Osteoblast (primary cell): ENCODE measurements at places on chromosomes 3 and 15. TPM values are rescaled to one million over a fixed set of nuclear protein-coding genes. Genes with fewer than 3 reads are reported as not detected.

GRCh38 chr3:140610544-140610943 is 67.3 kb upstream of the TRIM42 start:
- DNase-seq: no peak

- DNase-seq: no peak
These were observed 289.5 kb upstream of the RGMA start for GRCh38 chr15:93378558-93378957.

GRCh38 chr3:123349201-123349535 is 99.7 kb downstream of the ADCY5 start:
- peak; percentile 42 for DNase-seq

- DNase-seq: peak; percentile 6
These were observed 101.0 kb downstream of the MYLK start for GRCh38 chr3:123783050-123783689.

- DNase-seq: no peak
These were observed 75.3 kb upstream of the BOC start for GRCh38 chr3:113136071-113136470.

DNA sequence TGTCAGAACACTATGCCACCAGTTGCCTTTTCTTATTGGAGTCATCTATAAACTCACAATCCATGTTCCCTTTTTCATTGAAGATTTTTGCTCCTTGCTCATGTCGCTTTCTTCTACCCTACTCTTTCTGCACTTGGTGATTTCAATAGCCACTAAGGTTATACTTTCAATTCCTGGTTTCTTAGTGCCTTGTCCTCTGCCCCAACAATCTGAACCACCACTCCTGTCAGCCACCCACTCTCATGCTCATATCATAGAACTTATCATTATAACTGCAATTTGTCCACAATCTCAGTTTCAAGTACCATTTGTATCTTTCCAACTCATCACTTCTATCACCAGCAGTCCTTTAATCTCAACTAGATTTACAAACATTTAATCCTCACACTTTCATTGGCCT is 10.0 kb upstream of the GRAMD1C start:
- no peak for DNase-seq

DNA sequence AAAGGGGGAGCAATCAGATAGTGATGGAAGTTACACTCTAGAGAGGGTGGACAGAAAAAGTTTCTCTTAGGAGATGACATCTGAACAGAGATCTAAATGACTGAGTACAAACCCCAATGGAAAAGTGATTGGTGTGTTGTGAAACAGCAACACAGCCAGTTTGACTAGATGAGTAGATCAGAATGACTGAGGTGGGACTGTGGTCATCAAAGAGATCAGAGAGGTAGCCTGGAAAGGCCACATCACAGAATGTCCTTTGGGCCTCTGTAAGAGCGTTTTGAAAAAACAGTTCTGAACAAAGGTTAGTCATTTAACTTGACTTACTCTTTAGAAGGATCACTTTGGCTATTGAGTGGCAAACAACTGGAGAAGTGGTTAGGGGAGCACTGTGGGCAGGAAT is 10.6 kb downstream of the LRRC58 start:
- DNase-seq: no peak

Gene DLL4
- total RNA-seq: not detected in 2 replicates

DNA sequence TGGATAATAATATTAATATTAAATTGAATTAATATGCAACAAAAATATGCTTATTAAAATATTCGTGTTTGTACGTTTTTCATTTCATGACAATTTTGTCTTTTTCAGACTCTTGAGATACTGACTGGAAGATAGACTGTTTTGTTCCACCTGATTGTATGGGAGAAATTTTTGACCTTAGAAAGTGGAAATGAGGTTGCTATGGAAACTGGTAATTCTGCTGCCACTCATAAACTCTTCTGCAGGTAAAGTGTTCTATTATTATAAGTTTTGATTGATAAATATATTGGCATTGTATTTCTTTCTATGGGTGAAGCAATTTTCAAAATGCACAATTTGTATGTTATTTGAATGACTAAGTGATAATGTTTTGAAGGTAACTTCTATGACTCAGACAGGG is 55.0 kb downstream of the CNTN6 start:
- no peak for DNase-seq

DNA sequence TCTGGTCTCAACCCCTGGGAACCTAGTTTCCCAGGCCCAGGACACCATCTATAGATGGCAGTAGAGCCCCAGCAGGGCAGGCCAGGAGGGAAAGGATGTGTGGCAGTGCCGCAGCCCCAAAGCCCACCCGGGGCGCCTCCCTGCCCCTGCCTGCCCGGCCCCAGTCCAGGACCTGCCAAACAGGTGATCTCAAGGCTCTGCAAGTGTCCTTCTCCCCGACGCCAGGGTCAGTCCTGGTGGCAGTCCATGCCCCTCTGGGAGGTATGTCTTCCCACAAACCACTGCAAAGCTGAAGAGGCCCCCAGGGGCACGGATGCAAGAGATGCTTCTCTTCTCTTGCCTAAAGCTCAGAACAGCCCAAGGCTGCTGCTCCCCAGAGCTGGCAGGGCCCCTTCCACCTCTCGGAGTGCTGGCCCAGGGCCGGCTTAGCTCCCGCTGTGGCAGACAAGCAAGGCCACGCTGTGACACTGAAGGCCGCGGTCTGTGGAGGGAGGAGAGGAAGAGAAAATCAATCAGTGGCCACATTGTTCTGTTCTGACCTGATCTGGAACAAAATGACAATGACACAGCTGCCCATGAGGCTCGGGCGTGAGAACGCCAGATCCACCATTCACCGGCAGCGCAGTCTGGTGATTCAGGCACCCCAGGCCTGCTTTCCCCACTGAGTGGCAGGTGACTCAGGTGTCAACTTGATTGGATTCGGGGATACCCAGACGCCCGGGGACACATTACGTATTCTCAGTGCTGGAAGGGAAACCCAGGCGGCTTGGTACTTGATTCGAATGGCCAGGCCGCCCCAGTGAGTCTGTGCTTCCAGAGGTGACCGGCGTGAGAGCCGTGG is 34.0 kb downstream of the KLHL25 start:
- peak; percentile 94 for DNase-seq

DNA sequence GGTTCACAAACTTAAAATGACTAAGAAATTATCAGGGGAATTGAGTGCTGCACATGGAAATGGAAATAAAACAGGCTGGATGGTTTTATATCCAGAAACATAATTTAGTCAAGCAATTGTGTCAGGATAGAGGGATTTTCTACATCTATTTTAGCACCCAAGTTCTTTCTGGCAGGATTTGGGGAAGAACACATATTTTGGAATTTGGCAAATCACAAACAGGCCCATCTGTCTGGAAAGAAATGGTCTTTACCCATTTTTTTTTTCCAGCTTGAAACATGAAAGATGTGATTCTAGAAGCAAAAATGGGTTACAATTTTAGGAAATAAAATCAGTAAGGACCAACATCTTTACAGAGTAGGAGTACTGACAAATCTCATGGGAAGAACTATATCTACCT is 14.4 kb upstream of the UNC13C start:
- DNase-seq: no peak

GRCh38 chr15:23564821-23565394 is 566 bp upstream of the MKRN3 start:
- no peak for DNase-seq

Gene DUOXA2
- total RNA-seq: not detected in 2 replicates

Gene RPL39L
- total RNA-seq: 7.6 and 9.1 TPM in 2 replicates

GRCh38 chr3:102980355-102980696 is 545.5 kb downstream of the ZPLD1 start:
- DNase-seq: no peak

GRCh38 chr3:13240928-13241618 is 167.8 kb upstream of the IQSEC1 start:
- no peak for DNase-seq

Gene GOLGA8M
- total RNA-seq: under 0.01 and 0.29 TPM in 2 replicates

DNA sequence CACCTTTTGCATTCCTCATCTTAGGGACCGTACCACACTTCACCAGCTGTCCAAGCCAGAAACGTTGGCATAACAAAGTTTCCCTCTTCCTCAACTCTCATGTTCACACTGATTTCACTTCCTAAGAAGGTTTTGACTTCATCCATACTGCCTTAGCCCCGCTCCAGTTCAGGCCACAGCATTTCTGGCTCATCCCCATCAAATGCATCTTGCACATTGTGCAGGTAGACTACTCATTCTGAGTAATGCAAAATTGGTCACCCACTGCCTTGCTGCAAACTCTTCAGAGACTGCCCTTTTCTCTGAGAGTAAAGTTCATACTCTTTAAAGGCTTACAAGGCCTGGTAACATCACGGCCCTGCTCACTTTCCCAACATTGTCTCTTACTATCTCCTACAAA is 8.8 kb downstream of the NUSAP1 start:
- no peak for DNase-seq

- peak; percentile 58 for DNase-seq
These were observed 740 bp upstream of the NSMCE3 start for GRCh38 chr15:29270169-29270955.

DNA sequence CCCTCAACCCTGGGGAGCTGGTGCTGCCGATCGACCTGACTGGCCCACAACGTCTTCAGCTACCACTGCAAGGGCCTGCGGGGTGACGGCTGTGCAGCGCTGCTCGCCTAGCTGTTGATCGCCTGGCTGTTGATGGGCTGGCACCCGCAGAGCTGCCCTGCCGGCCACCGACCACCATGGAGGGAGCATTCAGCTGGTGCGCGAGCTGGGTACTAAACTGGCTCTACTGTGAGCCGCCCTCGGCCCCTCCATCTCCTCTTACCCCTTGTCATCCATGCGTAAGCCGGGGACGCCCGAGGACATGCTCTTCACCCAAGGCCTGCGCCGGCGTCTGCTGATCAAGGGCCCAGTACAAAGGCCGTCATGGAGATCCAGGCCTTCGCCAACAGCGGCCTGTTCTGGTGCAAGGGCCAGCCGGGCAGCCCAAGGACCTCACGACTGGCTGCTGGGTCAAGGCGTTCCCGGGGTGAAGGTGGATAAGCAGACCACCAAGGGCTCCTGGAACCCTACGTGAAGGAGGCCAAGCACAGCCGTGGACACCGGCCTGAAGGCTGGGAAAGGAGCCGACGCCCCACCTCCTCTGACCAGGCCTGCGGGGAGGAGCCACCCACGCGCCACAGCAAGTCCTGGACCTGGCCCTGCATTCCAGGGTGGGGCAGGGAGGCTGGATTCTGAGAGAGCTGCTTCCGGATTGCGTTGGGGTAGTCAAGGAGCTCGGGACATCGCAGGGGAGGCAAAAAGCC is 46.9 kb downstream of the SFMBT1 start:
- peak; percentile 17 for DNase-seq

DNA sequence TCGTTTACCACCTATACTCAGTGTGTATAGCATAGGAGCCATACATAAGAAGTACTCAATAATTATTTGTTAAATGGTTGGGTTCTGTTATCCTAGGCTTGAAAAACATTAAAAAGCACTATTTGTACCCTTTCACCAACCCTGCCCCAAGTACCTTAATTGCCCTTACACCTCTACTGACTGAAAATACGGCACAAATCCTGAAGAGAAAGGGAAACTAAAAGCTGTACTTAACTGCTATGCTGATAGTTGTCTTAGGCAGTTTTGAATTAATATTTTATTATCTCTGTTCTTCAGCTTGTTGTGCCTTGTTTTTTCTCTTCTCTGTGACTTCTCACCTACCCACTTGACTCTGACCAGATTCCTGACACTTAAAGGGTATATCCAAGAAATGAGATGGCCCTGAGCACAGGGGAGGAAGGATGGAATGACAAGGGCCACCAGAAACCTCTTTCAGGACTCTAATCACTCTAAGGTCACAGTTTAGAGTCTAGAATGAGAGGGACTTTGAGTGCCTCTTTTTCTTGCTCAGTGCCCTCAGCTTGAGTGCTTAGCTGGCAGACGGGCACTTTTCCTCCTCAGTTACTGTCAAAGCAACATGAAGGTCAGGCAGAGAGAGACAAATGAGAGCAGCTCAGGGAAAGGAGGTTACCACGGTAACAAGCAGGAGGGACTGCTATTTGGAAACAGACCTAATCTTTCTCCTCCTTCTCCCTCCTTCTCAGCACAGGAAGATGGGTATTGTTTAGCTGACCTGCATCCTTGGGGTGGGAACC is 136.5 kb downstream of the ZNF609 start:
- peak; percentile 69 for DNase-seq

Gene RETNLB
- not detected in 2 replicates for total RNA-seq

Gene ITIH1
- not detected in 2 replicates for total RNA-seq

DNA sequence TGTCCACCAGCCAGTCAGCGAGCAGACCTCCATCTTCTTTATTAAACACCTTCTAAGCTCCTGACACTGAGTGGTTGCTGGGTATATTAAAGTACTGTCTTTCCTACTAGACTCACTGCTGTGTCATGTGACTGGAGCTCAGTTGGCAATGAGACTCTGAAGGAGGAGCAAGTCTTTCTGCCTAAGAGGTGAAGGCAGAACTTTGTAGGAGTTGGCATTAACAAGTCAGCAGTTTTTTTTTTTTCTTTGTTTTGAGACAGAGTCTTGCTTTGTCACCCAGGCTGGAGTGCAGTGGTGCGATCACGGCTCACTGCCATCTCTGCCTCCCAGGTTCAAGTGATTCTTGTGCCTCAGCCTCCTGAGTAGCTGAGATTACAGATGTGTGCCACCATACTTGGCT is 62.2 kb downstream of the ABHD5 start:
- no peak for DNase-seq

GRCh38 chr3:107366766-107367165 is 10.5 kb upstream of the CCDC54 start:
- no peak for DNase-seq

DNA sequence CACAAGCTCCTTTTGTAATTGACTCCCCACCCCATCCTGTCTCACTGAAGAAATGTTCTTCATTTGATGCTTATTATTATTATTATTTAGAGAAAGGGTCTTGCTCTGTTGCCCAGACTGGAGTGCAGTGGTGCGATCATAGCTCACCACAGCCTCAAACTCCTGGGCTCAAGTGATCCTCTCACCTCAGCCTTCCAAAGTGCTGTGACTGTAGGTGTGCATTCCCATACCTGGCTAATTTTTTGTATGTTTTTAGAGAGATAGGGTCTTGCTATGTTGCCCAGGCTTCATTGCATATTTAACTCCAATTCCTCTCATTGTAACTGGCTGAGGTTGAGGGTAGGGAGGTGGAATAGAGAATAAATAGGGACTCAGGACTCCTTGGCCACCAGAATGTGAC is 22.3 kb downstream of the SEMA5B start:
- DNase-seq: no peak

DNA sequence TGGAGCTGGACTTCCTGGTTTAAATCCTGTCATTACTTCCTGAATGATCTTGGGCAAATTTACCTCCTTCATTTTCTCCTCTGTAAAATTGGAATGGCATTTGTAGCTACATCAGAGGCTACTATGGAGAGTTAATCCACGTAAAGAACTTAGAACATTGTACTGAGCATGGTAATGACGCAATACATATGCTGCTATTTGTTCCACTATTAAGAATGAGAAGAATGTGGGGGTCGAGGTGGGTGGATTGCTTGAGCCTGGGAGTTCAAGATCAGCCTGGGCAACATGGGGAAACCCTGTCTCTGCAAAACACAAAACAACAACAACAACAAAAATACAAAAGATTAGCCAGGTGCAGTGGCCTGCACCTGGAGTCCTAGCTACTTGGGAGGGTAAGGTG is 250.6 kb downstream of the RYR3 start:
- no peak for DNase-seq

Gene PLS1
- total RNA-seq: 0.88 and 1.1 TPM in 2 replicates
